Effector memory CD4-positive, alpha-beta T cell (primary cell): ENCODE measurements at places on chromosomes 3 and 15.

DNA sequence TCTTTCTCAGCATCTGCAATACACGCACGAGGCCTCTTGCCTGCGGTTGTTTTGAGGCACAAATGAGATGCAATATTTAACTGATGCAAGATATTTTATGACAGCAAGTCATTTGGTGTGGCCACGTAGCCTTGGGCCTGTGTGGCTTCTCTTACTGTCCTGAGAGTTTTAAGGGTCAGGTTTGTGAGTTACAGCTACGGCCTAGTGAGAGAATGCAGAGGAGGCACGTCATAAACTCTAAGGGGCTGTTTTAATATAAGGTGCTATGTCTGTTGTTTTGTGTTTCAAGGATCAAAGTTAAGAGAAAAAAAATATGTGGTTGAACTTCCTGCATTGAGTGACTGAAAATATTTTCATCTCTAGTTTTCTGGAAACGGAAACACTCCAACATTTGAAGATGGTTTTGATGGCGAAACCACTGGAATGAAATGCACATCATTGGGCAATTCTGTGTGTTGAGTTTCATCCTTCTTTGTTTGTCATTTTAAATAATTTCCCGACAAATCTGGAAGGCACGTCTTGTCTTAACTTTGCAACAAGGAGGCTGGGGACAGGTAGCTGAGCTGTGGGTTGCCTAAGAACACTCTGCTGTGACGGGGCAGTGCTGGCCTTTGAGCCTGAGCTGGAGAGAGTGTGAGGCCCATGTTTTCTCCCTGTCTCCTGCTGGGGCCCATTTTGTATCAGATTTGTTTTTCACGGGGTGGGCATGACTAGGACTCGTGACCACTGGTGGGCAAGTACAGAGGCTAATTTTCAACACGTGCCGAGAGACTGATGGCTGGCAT, 5.1 kb downstream of the APBA2 start:
- DNase-seq = no peak

DNA sequence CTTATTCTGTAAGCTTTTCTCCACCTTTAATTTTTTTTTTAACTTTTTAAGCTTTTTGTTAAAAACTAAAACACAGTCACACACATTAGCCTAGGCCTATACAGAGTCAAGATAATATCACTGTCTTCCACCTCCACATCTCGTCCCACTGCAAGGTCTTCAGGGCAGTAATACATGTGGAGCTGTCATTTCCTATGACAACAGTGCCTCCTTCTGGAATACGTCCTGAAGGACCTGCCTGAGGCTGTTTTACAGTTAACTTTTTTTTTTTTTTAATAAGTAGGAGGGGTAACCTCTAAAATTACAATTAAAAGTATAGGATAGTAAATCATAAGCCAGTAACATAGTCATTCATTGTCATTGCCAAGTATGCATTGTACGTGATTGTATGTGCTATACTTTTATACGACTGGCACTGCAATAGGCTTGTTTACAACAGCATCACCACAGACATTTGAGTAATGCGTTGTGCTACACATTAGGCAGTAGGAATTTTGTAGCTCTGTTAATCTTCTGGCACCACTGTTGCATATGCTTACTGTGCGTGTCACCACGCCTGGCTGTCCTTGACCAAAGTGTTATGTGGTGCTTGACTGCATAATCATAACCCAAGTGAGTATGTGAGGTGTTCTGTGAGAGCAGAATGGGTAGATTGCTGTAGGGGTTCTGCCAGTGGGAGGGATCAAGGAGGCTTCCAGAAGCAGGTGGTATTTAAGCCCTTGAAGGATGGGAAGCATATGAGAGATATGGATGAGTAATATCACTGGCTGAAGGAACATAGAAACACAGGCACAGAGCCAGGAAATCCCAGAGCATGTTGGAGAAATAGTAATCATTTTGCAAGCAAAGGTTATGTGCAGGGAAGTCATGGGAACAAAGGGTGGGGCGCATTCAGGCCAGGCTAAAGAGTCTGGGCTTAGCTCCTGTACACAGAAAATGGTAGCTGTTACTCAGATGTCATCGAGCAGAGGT, 18.3 kb downstream of the FBXO22 start:
- DNase-seq = no peak

- no peak for DNase-seq
Observed at GRCh38 chr15:38401701-38402100, 52.2 kb upstream of the FAM98B start.

GRCh38 chr3:120302361-120302760, 17.3 kb upstream of the GPR156 start:
- DNase-seq = no peak

GRCh38 chr15:75195122-75195765, 6.4 kb upstream of the C15orf39 start:
- no peak for DNase-seq

DNA sequence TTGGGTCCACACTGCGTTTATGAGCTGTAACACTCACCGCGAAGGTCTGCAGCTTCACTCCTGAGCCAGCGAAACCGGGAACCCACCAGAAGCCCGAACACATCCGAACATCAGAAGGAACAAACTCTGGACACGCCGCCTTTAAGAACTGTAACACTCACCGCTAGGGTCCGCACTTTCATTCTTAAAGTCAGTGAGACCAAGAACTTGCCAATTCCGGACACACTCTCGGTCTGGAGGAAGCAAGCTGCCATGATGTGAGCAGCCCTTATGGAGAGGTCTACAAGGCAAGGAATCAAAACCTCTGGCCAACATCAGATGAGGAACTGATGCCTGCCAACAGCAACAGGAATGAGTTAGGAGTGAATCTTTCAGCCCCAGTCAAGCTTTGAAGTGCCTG, 62.9 kb downstream of the SLC28A2 start:
- DNase-seq = no peak

DNA sequence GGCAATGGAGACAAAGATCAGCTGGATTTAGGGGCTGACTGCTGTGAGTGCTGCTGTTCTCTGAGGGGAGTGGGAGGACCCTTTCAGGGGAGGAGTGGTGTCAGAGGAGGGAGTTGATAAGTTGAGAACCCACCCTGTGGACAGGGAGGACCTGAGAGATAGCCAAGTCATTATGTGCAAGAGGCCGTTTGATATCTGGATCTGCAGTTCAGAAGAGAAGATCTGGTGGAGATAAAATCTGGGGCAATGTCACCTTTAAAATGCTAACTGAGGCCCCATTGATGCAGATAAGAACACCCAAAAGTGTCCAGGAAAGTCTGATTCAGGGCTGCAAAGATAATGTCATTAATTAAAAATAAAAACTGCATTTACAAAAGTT, 256.1 kb upstream of the HES1 start:
- DNase-seq = no peak

- DNase-seq = no peak
Observed at GRCh38 chr15:59221511-59222505, 15.2 kb downstream of the LDHAL6B start.
